ENCODE measurements at places on chromosomes 13 and 19.

DNA sequence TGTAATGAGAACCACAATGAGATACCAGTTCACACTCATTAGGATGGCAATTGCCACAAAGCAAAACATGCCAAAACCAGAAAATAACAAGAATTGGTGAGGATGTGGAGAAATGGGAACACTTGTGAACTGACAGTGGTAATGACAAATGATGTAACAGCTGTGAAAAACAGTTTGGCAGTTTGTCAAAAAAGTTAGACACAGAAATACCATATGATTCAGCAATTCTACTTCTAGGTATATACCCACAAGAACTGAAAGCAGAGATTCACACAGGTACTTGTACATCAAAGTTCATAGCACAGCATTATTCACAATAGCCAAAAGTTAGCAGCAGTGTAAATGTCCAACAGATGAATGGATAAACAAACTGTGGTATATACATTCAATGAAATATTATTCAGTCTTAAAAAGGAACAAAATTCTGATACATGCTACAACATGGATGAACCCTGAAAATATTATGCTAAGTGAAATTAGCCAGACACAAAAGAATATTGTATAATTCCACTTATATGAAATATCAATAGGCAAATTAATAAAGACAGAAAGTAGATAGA, 96.5 kb downstream of the UGGT2 start:
- no peak for DNase-seq

DNA sequence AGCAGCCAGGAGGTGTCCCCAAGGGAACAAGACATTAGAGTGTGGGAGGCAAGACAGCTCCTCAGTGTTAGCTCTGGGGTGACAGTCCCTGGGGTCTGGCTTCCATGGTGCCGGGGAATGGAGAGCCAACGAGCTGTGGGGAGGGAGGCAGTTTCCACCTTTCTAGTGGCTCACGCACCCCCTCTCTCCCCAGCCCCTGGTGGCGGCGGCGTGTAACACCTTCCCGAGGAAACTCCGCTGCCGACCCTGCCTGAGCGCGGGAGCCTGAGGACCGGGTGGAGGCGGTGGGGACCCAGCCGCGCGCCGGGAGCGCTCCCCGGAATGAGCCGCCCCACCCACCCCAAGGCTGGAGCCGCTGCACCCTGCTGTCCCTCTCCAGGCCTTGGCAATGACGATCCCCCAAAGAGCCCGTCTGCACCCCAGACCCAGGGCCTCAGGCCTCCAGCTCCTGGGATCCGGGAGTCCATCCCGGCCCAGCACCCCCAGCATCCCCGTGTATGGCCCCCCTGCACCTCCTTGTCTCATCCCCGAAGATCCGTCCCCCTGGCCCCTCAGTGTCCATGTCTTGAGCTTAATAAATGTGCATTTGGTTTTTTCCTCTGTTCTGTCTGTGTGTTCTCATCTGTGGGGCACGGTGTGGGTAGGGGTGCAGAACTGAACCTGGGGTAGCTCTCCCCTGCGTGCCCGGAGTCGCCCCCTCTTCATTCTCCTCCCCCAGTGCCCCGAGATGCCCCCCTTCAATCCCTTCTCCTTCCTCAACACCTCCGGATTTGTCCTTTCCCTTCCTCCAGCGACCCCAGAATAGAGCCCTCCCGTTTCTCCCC, 622 bp upstream of the FXYD5 start:
- peak; percentile 63 for DNase-seq

DNA sequence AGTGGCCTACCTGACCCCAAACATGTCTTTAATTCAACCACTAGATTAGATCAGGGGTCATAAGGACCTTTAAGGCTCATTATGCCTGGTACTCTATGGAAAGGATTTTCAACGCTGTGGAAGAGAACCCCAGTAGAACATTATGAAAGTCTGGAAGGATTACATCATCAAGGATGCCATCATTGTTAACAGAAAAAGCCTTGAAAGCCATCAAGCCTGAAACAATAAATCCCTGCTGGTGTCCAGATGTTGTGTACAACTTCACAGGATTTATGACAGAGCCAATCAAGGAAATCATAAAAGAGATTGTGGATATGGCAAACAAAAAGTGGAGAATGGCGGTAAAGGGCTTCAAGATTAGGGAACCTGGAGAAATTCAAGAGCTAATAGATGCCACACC, 59.7 kb downstream of the NAA16 start:
- no peak for DNase-seq

GRCh38 chr19:56476651-56477428, at the start of gene ZNF667:
ZNF667 (minus strand) TSS chr19:56477345; CDS start chr19:56462370, 14,975 bp downstream.
- DNase-seq, result peak; percentile 2

GRCh38 chr19:16133818-16134217, 9.7 kb upstream of the HSH2D start:
- no peak for DNase-seq

GRCh38 chr19:5631567-5632240, 8.8 kb downstream of the SAFB start:
- DNase-seq, result no peak

- no peak for DNase-seq
Observed at GRCh38 chr19:28883241-28883693, 329.7 kb downstream of the UQCRFS1 start.

GRCh38 chr19:38670921-38671398, 23.5 kb downstream of the ACTN4 start:
- no peak for DNase-seq

DNA sequence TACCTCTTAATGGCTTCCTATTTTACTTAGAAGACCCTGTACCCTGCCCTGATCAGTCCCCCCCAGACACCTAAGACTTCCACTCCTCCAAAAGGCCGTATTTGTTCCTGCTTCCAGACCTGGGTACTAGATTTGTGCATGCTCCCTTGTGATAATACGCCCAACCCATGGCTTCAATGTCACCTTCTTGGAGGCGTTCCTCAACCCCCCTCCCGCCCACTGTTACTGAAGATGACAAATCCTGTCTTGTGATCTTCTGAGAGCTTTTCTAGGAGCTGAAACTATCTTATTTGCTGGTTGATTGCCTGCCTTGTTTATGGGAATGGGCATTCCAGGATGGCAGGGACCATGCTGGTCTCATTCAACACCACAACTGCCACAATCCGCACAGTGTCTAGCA, 9.4 kb downstream of the SLC25A23 start:
- DNase-seq, result no peak

DNA sequence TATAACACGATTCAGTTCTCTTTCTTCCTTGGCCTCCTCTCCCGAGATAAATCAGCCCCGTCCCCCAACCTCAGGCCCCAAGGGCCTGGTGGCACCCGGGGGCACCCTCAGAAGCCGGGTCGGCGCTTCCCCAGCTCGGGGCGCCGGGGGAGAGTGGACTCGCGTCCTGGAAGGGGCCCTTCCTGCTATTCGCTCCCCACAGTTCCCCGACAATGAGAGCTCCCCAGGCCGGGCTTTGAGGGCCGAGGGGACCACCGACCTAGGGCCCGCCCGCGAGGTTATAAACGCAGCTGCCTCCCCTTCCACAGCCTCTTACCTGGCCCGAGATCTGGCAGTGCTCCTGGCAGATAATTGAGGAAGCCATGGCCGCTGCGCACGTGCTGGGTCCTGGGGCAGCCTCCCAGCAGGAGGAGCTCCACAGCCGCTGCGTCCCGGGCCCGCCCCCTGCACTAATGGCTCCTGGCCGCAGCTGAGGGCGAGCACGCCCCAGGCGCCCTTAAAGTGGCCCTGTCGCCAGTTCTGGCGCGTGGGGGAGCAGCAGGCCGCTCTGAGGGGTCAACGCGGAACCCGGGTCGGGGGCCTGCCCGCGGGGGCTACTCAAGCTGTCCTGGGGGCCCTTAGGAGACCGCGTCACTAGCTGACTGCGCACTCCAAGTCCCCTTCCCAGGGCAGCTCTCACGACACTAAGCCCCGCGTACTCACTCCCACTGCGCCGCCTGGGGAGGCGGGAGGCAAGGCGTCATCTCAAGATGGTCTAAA, at the start of gene SOHLH2:
TSS of gene SOHLH2 (minus strand) at position 394 of the 759 bp plus-strand sequence. CDS start at position 364, 30 bp downstream.
- DNase-seq, result no peak

- no peak for DNase-seq
Observed at GRCh38 chr13:33800646-33801186, 17.2 kb upstream of the RFC3 start.

DNA sequence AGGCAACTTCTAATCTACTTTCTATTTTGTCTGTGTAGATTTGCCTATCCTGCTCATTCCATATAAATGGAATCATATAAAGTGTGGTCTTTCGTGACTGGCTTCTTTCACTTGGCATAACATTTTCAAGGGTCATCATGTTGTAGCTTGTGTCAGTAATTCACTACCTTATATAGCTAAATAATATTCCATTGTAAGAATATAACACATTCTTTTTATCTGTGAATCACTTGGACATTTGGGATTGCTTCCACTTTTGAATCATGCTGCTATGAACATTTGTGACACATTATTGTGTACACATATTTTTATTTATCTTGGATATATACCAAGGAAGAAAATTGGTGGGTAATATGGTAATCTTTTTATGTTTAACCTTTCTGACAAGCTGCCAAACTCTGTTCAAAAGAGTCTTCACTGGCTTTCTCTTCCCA, 89.0 kb upstream of the CSNK1A1L start:
- no peak for DNase-seq

DNA sequence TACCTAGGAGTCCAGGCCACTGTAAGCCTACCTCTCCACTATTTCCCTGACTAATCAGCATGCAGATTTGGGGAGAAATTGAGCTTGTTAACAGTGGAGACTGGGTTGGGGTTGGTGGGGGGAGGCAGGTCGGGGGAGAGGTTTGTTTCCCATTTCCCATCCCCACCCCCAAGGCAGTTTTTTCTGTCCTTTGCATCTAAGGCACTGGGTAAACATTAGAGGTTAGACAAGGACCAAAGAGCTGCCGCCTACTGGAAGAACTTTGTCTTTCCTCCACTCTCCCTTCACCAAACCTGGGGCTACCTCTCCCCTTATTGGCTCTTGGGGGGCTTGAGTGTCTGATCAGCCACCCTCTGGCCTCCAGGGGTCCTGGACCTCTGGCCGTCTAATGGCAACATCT, 953 bp downstream of the KCNN4 start:
- DNase-seq, result no peak

DNA sequence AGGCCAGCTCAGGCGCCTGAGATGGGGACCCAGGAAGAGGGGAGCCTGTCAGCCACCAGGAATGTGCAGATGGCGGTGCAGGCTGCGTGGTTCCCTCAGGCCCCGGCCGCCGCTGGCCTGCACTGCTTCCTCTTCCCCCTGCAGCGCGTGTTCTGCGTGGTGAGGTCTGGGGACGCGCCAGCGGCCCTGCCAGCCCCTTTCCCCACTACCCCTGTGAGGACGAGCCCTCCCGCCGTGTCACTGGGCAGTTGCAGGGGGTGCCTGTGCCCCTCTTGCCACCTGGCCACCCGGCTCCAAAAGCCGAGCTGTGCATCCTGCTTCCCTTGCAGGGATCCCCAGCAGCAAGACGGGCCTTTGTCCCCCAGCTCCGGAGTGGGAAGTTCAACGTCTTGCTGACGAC, 58.4 kb downstream of the SMARCA4 start:
- no peak for DNase-seq

- DNase-seq, result no peak
Observed at GRCh38 chr19:42301646-42302203, at the start of gene PRR19. PRR19 (plus strand) TSS chr19:42302132; CDS start chr19:42309585, 7,453 bp downstream.

All from stimulated activated CD4-positive, alpha-beta T cell treated with anti-CD3 and anti-CD28 coated beads, TNF-alpha, amount 100 ng/mL, for 4 hours (primary cell).